ENCODE measurements at places on chromosomes 1 and 21. TPM values are rescaled to one million over a fixed set of nuclear protein-coding genes. Genes with fewer than 3 reads are reported as not detected.

GRCh38 chr1:220642285-220642684 is 47.9 kb upstream of the C1orf115 start:
- DNase-seq = no peak

GRCh38 chr1:9265968-9266367 is 26.7 kb upstream of the SPSB1 start:
- no peak for DNase-seq

DNA sequence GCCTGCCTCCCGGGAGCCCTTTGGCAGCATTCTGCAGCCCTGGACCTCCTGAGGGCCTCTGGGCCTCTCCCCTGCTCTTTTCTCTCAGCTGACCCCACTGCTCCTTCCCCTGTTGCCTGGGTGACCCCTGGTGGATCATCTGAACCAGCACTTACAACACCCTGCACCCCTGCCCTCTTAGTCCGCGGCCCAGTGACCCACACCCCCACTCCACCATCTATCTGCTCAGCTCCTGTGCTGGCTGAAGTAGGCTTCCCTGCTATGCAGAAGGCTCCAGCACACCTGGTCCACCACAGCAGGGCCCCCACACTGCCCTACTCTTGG is 74.0 kb downstream of the DMRTA2 start:
- DNase-seq = no peak

DNA sequence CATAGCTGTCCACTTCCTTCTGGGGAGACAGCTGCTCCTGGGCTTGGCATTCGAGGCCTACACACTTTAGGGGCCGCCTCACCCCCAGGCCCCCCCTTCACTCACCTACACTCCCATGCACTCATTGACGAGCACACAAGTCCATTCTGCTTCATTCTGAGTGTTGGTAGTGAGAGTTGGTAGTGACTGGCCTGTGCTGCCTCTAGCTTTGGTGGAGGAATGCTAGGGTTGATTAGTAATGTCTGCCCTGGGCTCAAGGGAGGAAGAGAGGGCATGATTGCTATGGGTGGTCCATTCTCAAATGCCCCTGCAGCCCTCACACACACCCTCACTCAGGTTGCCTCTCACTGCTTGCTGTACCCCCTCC is 30.4 kb downstream of the TRIM11 start:
- no peak for DNase-seq

- no peak for DNase-seq
These were observed 17.3 kb upstream of the PIGM start for GRCh38 chr1:160049101-160049500.

DNA sequence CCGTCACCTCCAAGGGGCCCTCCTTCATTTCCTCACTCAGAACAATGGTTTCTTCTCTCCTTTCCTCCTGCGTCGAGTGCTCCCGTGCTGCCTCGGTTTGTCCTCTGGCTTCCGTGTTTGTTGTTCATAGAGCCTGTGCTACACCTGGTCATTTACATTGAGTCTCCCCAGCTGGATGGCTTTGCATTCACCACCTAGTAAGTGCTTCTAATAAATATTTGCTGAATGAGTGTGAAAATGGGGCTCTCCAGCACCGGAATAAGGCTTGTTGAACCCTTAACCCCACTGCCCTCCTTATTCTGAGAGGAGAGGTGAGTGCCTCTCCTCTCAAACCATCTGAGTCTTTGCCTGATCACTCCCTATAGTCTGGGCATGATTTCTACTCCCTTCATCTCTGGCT is 104.9 kb downstream of the CNIH3 start:
- no peak for DNase-seq

DNA sequence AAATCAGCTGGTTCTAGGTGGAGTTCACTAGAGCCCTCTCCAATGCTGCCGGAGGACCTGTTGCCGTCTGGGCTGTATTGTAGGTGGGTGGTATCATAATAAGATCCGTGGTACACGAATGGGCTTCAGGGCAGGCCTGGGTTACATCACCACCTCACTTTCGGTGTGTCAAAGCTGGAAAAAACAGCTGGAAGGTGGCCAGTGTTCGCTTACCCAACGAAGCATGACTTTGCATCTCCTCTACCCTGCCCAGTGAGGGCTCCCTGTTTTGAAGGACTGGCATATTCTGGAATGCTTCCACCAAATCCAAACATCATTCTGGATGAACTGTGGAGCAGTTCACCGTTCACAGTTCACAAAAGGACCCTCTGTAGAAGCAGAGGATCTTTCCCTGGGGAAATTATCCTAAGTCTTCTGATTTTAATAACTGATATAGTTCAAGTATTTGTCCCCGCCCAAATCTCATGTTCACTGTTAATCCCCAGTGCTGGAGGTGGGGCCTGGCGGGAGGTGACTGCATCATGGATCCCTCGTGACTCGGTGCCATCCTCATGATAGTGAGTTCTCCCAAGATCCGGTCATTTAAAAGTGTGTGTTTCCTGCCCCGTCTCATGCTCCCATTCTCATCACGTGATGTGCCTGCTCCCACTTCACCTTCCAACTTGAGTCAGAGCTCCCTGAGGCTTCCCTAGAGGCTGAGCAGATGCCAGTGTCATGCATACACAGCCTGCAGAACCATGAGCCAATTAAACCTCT is 429.0 kb downstream of the KIF26B start:
- no peak for DNase-seq

- no peak for DNase-seq
These were observed 23.6 kb upstream of the ZNF362 start for GRCh38 chr1:33232716-33233115.

DNA sequence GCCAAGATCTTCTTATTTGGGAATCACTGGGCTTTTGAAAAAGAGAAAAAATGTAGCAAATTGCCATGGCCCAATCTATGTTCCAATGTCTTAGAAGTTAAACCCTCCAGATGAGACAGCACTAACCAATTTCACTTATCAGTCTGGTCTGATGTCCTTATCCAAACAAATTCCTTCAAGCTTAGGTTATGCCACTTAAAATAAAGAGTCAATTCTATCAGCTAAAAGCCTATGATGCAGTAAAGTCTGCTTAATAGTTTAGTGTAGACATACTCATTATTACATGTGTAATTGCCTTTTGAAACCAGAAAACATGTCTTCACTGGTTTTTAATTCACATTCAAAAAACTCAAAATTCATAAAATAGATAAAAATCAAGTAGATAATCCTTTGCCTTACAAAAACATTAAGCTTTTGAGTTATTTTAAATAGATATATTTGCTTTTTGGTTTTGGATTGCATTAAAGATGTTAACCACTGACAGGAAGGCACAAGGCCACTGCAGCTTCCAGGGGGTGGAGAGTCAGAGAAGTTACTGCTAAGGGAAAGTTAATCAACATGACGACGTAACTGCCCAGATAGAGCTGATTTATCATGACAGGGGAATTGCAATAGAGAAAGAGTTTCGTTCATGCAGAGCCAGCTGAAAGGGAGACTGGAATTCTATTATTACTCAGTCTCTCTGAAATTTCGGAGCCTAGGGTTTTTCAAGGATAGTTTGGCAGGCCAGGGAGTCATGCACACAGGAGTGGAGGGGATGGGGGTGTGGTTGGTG is 106.1 kb downstream of the MAP3K21 start:
- DNase-seq = no peak

Gene TARDBP
- 213 TPM for total RNA-seq

Gene PPP1R12B
- total RNA-seq = 71.7 TPM

All from vagina (tissue), 2 donors.